Calu3 (cell line): ENCODE measurements at places on chromosomes 13 and 19.

DNA sequence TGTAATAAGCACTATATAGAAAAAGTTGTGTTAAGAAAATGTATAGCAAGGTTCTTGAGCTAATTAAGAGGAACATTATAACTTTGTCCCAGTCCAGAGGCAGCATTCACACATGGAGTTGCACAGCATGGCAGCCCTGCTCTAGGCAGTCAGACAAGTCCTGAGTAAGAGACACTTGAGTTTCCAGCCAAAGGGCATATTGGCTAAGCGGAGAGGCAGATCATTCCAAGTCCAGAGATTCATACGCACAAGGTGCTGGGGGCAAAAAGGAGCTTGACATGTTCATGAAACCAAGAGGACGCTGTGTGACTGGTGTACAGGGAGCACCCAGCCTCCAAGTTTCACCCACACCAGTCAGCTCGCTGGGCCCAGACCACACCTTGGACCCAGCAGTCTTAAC lies 232.6 kb upstream of the IPO5 start:
- no peak for DNase-seq

DNA sequence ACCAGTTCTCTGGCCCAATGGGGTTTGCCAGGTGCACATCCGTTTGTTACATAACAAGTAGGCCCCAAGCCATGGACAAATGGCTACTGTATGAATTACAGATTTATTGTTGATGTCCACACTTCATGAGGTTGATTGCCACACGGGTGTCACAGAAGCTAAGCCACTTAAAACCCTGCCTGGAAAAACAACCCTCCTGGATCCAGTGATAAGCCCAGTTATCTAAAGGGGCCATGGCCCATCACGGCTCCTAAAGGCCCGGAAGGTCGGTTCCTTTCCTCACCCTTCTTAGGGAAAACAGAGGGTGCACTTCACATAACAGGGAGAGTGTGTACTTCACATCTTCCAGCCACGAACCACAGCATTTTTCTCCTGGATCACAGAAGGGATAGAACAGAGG lies 4.1 kb downstream of the TMEM272 start:
- no peak for DNase-seq

- no peak for DNase-seq
These were observed 66.6 kb upstream of the XPO4 start for GRCh38 chr13:20969182-20969581.

GRCh38 chr13:40682449-40683240 lies 16.2 kb upstream of the FOXO1 start:
- DNase-seq, result no peak

- DNase-seq, result peak; percentile 34
These were observed 11.0 kb downstream of the XAB2 start for GRCh38 chr19:7618348-7618747.

GRCh38 chr13:113887700-113888201 lies 23.9 kb upstream of the GAS6 start:
- no peak for DNase-seq

DNA sequence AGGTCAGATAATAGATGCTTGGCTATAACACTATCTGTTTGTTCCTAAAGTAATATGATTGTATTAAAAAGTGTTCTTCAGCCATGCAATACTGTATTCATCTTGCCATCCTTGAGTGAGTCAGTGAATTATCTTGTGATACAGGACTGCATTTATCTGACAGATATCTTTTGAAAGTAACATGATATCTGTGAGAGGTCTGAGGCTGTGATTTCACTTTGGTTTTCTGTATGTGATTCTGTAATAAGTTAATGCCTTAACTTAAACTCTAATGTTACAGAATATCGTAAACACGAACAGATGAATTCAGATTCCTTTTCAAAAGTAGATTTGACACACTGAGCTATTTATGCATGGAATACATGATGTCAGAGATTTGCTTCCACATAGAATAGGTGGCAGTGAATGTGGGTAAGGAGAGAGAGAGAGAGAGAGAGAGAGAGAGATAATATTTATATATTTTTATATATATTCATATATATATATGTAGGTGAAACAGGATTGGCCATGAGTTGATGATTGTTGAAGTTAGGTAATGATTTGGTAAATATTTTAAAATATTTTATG lies 97.9 kb upstream of the RNF113B start:
- DNase-seq, result no peak

GRCh38 chr13:35856084-35856483 lies 275.1 kb downstream of the DCLK1 start:
- no peak for DNase-seq

DNA sequence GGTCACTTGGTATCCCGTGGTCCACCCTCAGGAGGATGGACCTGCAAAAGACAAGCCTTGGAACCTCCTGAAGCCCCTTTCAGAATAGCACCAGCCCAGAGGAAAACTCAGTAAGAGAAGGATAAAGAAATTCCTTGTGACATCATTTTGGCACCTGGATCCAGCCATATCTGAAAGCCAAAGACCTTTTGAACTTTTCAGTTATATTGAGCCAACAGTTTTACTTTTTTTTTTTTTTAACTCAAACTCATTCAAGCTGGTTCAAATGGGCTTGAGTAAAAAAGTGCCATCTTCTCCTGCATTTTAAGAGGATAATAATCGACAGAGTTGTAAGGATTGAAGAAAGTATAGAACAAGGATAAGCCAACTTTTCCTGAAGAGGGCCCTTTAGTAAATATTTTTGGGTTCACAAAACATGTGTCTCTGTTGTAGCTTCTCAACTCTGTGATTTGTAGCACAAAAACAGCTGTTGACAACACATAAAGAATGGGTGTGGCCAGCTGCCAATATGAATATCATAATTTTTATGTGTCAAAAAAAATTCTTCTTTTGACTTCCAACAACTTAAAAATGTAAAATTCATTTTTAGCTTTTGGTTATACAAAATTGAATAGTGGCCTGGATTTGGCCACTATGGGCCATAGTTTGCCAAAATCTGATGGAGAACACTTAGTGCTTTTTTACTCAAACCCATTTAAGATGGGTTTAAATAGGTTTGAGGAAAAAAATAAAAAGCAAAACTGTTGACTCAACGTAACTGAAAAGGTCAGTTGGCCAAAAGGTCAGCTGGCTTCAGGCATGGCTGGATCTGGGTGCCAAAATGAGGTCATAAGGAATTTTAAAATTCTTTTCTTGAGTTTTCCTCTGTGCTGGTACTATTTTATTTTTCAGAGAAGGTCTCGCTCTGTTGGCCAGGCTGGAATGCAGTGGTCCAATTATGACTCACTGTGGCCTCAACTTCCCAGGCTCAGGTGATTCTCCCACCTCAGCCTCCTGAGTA lies 50.7 kb downstream of the ACSBG2 start:
- DNase-seq, result no peak

- DNase-seq, result no peak
These were observed 844 bp downstream of the ARRDC2 start for GRCh38 chr19:18008814-18009213.

DNA sequence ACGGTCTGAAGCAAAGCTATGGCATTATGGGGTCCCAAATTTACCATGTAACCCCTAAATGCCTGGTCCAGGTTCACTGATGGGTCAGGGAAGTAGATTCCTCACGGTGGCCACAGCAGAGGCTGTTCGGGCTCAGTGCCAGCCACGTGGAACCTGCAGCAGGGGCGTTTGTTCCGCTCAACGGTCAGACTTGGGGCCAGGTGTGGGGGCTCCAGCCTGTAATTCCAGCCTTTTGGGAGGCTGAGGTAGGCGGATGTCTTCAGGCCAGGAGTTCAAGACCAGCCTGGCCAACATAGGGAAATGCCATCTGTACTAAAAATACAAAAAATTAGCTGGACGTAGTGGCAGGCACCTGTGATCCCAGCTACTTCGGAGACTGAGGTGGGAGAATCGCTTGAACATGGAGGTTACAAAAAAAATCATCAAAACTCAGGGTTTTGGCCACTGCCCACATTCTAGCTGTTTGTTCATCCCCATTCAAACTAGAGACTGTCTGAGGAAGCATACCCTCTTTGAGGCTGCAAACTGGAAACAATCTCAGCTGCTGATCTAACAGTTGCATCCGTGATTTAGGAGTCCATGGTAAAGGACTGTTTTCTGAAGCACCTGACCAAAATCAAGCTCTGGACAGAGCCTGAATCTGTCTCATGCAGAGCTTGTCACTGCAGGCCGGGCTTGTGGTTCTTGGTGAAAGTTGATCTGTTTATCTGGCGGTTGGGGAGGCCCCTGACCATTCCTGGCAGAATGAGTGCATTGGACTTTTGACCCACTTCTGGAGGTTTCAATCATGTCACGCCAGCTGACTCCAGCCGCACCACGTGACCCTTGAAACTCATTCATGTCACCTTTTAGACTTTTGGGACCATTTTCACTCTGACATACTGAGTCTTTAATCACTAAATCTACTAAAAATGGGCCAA lies 30.2 kb upstream of the ZNF331 start:
- no peak for DNase-seq

GRCh38 chr13:30463787-30464495 lies 1.8 kb downstream of the HMGB1 start:
- no peak for DNase-seq

DNA sequence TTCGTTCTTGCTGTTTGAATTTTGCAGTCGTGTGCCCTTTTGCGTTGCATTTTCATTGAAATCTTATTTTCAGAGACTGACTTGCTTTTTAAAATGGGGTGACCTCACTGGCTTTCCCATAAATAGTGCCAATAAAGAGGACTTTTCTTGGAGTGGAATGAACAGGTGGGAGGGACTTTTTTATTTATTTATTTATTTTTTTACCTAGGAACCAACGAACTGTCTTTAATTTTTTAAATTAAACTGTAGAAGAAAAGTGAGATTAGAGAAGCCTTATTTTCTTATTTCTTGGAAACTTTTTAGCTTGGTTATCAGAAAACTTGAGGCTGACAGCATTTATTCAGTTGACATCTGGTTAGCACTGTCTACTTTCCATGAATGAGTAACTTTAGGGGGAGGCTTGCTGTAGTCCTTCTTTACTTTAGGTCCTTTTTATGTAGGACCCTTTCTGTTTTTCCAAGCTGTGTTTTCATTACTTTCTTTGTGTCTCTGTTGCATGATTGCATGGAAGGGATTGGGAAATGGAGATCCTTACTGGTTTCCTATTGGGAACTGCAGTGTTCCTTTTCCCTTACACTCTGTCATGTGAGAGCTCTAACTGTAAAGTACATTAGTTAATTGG lies 1.7 kb downstream of the SLAIN1 start:
- DNase-seq, result no peak

DNA sequence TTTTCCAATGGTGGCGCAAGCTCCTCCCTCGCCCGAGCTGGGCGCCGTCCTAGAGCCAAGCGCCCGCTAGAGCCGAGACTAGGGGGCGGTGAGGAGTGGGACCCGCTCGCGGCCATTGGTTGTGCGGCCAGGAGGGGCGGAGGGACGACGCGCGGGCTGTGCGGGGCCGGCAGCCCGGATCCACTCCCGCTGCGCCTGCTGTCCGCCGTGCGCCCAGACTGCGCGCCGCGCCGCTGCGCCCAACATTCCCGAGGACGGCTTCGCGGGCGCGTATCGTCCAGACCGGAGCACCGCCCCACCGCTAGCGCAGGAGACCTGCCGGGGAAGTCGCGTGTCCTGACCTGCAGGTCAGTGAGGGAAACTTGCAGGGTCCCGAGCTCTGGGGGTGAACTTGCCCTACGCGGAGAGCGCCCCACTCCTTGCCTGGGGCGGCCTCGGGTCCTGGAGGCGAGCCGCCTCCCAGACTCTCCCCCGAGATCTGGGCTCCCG lies at the start of gene SERTM1:
SERTM1 (plus strand) TSS at position 183 of the 489 bp plus-strand sequence. CDS start 21,059 bp downstream, outside the sequence.
- DNase-seq, result no peak

GRCh38 chr13:97108530-97108900 lies 113.6 kb upstream of the MBNL2 start:
- no peak for DNase-seq

DNA sequence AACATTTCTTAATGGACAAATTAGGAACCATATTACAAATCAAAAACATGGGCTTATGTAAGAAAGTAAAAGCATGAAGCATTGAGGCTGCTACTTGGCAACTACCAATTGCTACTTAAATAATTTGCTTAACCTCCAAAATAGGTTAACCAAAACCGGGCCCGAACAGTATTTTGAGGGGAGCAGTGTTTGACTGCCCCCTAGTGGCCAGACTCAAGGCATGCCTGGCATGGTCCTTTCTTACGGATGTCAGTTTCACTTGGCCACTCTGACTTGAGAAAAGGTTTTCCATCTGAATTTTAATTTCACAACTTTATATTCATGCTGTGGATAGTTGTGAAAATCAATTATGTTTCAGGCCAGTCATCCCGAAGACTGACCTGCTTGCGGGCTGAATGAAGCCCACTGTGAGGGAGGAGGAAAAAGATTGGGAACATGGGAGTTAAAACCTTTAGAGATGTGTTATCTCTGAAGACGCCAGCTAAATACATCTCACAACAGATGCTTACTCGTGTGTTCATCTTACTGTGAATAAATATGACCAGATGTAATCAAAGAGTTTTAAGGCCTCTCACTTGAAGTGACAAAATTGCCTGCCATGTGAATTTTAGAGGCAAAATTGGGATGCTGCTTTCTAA lies 2.9 kb downstream of the RXFP2 start:
- peak; percentile 64 for DNase-seq

DNA sequence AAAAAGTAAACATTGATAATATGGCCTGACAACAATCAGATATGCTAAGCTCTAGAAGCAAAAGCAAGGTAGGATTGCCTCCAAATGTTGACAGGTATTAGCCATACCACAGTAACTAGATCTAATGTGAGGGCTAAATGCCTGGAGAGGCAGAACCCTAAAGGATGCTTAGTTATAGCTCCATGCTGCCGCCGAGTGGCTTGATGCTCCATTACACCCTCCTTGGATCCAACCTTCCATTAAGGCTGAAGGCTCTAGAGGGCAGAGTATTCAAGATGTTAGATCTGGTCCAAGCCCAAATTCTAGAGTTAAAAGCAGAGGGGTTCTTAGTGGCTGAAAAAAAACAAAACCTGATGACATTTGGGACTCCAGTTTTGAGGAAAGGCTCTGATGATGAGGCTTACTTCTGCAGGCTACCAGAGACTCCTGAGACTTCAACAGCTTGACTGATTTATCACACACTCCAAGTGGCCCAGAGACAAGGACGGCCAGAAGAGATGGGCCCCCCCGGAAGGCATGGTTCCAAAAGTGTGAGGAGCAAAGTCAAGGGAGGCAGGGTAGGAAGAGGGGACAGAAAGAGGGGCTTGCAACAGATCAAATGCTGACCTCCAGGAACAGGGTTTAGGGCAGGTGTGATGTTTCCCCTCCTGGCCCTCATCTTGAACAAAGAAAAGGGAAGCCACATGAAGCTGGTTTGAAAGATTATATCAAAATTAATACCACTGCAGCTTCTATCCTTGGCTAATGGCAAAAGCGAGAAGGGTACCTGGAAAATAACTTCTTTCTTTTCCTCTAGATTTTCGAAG lies 21.9 kb upstream of the CPB2 start:
- DNase-seq, result peak; percentile 61
